ENCODE measurements at places on chromosomes 1 and 21.

GRCh38 chr1:11727119-11727518 lies 8.8 kb upstream of the AGTRAP start:
- DNase-seq, result no peak

GRCh38 chr1:111204201-111204982 lies 3.9 kb upstream of the DENND2D start:
- peak; percentile 57 for DNase-seq

- no peak for DNase-seq
Observed at GRCh38 chr1:205664399-205665017, 15.8 kb downstream of the SLC45A3 start.

- no peak for DNase-seq
Observed at GRCh38 chr21:42057851-42058437, 13.2 kb upstream of the UMODL1 start.

DNA sequence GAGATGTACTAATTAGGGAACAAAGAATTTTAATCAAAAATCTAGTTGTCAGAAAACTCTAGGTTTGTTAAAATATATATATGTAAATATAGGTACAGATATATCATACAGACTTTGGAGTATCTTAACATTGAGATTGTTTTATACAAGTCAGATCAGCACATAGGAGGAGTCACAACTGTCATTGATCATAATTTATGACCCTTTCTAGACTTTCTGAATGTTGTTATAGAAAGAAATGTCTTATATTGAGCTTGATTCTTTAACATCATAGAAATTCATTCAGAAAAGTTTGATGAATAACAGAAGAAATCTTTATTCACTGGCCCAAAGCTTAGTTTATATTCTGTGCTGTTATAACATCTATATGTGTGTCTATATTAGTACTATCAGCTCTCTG lies 185.8 kb downstream of the SDCCAG8 start:
- DNase-seq, result no peak

- no peak for DNase-seq
Observed at GRCh38 chr1:172356620-172357019, 63.9 kb upstream of the C1orf105 start.
